Hepatocyte (in vitro differentiated cells): ENCODE measurements at places on chromosomes 16 and 17.
A peak's percentile ranks its signal among the peaks of the same experiment; 100 is the strongest.

- DNase-seq = peak; percentile 23
These were observed 6.3 kb upstream of the XPO6 start for GRCh38 chr16:28218109-28218508.

DNA sequence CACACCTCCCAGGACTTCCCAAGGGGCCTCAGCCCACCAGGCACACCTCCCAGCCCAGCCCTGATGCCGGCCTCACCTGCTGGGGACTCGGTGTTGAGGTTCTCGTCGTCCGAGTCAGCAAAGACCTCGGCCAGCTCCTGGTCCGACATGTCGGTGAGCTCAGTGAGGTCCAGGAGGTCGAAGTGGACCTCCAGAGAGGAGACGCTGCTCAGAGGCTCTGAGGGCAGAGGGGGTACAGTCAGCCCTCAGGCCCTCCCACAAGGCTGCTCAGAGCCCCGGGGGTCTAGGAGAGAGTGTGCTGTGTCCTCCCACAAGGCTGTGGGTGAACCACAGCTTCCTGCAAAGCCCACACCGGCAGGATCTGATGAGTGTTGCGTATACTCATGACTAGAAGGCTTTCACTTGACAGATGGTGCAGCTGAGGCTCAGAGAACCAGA is 10.5 kb downstream of the DBNDD1 start:
- no peak for DNase-seq

GRCh38 chr16:73066927-73067670 is 19.2 kb upstream of the ZFHX3 start:
- peak; percentile 28 for DNase-seq

- peak; percentile 79 for DNase-seq
These were observed 43.8 kb upstream of the DHX40 start for GRCh38 chr17:59521465-59522126.

- DNase-seq = no peak
These were observed 21.6 kb downstream of the ZSWIM7 start for GRCh38 chr17:15977894-15978293.

GRCh38 chr17:48374650-48375230 is 55.3 kb downstream of the SKAP1 start:
- peak; percentile 26 for DNase-seq

GRCh38 chr17:42989726-42990652 is 8.2 kb upstream of the RPL27 start:
- DNase-seq = no peak

GRCh38 chr16:13322336-13322735 is 420.9 kb downstream of the SHISA9 start:
- no peak for DNase-seq

- no peak for DNase-seq
These were observed 55.6 kb upstream of the ALOX12 start for GRCh38 chr17:6940186-6940649.

DNA sequence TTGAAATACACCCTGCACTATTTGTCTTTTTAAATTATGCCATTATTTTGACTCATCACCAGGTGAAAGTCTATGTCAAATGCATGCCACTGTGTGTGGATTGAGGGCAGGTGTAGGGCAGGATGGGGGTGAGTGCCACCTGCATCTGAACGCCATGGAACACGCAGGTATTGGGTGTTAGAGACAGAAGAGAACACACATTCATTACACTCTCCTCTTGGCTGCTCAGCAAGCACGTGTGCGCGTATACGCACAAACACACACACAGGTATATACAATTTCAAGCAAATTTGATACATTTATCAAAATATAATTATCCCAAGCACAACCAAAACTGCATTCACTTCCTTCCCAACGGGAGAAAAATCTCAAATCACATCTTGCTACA is 268.9 kb downstream of the NTN1 start:
- no peak for DNase-seq

- DNase-seq = no peak
These were observed 17.6 kb downstream of the CDK5R1 start for GRCh38 chr17:32504166-32504990.

GRCh38 chr17:14733376-14733775 is 432.5 kb downstream of the HS3ST3B1 start:
- no peak for DNase-seq

DNA sequence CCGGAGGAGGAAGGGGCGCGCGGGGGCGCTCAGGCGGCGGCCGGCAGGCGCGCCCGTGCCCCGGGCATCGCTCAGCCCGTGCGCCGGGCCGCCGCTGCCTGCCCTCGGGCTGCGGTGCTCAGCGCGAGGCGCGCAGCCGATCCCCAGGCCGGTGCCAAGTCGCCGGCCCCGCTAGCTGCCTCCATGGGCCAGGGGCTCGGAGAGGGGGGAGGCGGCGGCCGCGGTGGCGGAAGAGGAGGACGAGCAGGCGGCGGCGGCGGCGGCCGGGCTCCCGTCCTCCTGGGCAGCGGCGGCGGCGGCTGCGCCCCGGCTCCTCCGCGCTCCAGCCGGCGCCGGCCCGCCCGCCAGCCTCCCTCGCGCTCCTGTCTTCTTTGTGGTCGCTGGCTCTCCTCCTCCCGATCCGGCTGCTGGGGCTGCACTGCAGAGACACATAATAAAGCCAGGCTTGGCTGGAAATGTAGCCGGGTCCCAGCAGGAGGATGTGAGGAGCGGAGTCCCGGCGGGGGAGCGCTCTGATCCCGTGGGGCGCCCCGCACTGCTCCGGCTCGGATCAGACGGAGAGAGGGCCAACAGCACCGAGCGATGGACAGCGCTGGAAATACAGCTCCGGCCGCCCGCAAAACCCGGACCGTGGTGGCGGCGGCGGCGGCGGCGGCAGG is 889 bp upstream of the ZNF423 start:
- DNase-seq = peak; percentile 93

GRCh38 chr17:49583226-49583625 is 7.6 kb downstream of the NXPH3 start:
- DNase-seq = no peak

DNA sequence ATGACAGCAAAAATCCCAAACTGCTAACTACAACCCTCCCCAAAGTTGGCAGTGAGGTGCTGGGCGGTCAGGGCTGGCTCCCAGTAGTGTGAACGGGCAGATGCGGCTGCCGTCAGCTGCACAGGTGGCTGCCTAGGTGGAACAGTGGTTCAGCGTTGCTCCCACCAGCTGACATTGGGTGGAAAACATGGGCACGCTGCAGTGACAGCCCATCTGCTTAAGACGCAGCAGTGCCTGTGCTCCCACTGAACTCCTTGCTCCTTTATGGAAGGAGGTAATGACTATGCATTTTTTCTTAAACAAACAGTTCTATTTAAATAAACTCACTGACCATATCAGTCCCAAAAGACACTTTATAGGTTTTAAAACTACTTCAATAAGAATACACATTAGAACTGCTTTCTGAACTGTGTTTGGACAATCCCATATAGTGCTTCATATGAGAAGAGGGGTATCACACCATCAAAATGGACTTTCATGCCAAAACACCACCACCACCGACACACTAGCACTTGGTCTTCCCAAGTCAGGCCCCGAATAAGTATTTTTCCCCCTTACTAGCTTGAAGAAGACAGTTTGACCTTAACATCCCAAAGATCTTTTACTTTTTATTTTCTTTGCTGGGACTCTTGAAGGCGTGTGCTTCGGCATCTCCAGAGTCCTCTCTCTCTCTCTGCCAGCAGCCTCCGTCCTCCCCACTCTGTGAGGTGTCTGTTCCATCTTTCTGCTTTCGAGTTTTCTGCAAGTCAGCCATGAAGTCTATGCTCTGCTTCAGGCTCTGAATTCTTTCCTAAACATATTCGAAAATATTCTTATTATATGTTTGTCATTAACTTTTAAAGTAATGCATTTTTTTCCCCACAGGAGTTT is 34.4 kb downstream of the BRD7 start:
- DNase-seq = no peak

GRCh38 chr17:75873587-75874322 is 4.6 kb downstream of the TRIM47 start:
- no peak for DNase-seq

DNA sequence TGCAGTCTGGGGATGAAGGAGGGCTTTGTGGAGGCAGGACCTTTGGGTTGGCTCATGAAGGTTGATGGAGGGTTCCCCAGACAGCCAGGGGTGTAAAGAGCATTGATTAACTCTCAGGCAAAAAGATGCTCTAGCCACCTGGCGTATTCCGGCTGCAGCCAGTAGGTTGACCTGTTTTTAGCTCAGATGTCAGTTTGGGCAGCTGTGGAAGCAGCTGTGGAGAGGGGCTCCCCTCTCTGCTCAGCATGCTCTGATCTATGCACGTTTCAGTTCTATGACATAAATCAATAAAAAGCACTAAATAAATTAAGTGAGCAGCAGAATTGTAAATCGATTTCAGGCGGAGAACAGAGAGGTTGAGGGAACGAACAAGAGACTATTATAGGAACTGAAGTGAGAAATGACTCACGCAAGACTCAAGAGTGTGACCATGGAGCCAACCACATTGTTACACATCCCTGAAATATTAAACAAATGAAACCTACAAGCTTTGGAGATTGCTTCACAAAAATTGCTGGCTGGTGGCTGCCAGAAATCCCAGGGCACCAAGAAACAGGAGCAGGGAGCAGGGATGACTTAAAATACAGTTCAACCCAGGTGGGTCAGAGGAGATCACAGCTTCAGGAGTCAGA is 111.9 kb downstream of the GSG1L start:
- DNase-seq = no peak

DNA sequence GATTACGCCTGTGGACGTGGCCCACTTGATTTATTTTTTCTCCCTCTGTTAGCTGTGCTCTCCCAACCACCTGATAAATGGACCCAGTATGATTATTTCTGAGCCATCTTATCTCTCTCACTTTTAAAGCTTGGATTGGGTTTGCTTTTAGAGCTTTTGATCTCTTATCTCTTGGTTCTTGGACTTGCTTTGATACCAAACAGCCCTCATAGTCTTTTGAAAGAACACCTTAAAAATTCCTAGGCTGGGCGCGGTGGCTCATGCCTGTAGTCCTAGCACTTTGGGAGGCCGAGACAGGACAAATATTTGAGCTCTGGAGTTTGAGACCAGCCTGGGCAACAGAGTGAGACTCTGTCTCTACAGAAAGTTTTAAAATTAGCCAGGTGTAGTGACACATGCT is 25.8 kb downstream of the SMTNL2 start:
- no peak for DNase-seq

- no peak for DNase-seq
These were observed 5.9 kb downstream of the CYB561 start for GRCh38 chr17:63440127-63440769.

- no peak for DNase-seq
These were observed 13.0 kb downstream of the IRX3 start for GRCh38 chr16:54273566-54273965.

DNA sequence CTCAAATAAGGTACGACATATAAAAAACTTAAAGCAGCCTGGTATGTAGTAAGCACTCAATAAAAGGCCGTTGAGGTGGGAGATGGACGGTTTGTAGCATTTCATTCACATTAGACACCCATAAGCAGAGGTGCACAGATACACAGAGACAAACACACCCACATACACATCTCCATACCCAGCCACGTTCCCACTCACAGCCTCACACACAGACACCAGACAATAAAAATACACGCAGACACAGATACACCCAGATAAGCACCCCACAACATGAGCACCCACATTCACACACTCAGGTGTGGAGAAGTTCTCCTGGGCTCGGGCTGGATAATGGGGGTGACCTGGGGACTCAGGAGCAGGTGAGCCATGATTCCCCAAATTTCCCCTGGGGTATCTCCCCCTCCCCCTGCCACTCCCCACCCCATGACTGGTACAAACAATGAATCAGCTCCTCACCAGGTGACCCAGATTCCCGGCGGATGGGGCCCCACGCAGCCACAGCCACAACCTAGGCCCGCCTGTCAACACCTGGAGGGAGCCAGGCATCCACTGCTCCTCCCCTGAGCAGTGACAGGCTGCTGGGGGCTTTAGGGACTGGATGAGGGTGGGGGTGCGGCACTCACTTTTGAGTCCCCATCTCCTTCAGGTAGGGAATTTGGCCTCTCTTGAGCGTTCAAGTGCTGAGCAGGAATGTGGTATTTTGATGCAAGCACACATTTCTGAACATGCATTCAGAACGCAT is 2.7 kb downstream of the DLX3 start:
- no peak for DNase-seq

DNA sequence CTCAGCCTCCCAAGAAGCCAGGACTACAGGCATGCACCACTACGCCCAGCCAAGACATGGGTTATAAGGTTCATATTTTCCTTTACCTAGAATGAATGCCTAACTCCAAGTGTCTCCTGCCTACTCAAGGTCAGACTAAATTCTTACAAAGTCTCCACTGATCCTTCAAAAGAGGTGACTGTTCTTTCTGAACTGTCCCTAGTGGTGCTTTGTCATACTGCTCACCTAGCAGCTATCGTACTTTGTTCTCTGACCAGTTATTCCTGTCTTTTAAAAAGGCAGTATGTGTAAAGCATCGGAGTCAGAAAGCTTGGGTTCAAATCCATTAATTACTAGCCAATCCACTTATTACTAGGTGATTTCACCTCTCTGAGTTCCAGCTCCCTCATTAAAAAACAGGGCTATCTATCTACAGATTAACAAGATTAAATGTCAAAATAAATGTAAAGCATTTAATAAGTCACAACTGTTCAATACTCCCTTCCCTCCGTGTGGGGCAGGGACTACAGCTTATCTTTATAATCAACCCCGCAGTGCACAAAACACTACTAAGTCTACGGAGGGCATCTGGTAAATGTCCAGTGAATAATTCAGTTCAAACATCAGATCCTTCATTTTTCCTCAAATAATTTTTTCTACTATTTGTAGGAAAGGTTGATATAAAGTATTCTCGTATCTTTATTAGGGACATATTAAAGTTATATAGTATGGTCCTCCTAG is 20.0 kb upstream of the ITGA2B start:
- no peak for DNase-seq

DNA sequence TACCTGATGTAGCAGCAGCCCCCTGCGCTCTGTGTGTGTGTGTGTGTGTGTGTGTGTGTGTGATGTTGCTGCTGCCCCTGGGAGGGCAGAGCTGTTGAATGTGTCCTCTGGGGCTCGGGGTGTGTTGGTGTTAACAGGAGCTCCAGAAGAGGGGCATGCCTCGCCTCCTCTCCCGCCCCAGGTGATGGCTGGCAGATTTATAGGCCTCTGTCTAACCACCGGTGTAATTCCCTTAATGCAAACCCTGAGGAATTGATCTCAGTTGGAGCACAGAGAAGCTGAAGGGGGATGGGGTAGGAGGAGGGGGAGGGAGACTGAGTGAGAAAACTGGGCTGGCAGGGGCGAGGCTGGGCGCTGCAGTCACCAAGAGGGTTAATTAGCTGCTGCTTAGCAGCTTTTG is 10.0 kb downstream of the CACNA1G start:
- DNase-seq = no peak

DNA sequence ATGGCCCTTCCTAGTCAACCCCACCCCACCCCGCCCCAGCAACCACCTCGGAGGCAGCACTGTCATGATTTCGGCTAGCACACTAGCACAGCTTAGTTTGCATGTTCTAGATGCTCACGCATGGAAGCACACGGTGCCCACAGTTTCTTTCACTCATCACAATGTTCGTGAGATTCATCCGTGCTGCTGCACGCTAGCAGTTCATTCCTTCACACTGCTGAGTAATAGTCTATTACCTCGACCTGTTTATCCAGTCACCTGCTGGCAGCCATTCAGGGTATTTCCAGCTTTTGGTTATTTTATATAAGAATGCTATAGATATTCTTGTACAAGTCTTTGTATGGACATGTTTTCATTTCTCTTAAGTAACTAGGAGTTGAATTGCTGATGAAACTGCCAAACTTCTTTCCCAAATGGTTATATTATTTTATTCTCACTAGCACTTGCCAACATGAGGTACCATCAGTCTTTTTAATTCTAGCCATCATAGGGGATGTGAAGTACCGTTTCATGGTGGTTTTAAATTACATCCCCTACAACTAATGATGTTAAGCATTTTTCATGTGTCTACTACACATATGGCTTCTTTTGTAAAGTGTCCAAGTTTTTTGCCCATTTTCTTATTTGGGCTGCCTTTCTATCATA is 75.7 kb downstream of the CYTH1 start:
- no peak for DNase-seq
